ENCODE measurements at places on chromosomes 3 and 15. TPM values are rescaled to one million over a fixed set of nuclear protein-coding genes. Genes with fewer than 3 reads are reported as not detected.

The P2RY1 gene
- 0.59 TPM for total RNA-seq

The CPA3 gene
- not detected for total RNA-seq

The MAP1A gene
- total RNA-seq: 132 TPM

The RTP1 gene
- total RNA-seq: not detected

The PLEKHO2 gene
- 23.2 TPM for total RNA-seq

The SLC51A gene
- total RNA-seq: not detected

The MAGI1 gene
- 28.2 TPM for total RNA-seq

The EIF3J gene
- 71.1 TPM for total RNA-seq

The SLC27A2 gene
- 0.30 TPM for total RNA-seq

The IL5RA gene
- total RNA-seq: not detected

The THAP10 gene
- total RNA-seq: 0.89 TPM

The GOLGA8K gene
- total RNA-seq: 0.30 TPM

The GNL3 gene
- total RNA-seq: 136 TPM

The PCOLCE2 gene
- 29.4 TPM for total RNA-seq

The KBTBD13 gene
- not detected for total RNA-seq

The ZBED2 gene
- not detected for total RNA-seq
